Stromal cell of bone marrow (primary cell): ENCODE measurements at places on chromosomes 7 and 10.

DNA sequence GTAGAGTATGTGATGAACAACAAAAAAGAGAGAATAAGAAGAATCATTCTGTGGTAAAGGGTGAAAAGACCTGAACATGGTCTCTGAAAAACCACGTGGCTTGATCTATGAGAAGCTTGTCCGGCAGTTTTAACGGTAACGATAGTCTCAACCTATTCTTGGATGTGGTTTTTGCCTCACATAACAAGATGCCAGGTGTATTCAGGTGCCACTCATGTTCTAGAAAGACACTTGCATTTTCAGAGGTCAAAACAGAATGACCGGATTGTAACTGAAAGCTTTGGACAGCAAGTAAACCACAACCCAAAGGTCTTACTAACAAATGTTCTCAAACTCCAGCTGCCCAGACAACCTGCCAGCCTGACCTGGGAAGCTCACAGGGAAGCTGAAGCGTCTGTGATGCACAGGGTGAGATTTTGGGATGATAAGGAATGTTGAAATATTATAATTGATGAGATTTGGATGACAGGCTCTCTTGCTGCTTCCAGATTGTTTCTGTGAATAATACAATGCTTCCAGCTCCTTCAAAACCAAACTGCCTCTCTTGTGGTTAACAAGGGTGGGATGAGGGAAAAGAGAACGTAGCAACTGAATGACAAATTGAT lies 137.4 kb upstream of the GRB10 start:
- DNase-seq, result no peak

GRCh38 chr10:61503051-61503450 lies 49.9 kb upstream of the TMEM26 start:
- no peak for DNase-seq

- no peak for DNase-seq
Measured at GRCh38 chr10:117544711-117545140, 2.2 kb downstream of the EMX2 start.

- no peak for DNase-seq
Measured at GRCh38 chr7:37089972-37090371, 358.7 kb downstream of the ELMO1 start.
